CD4-positive, alpha-beta T cell treated with Interleukin-10 for 1 hour (primary cell): ENCODE measurements at places on chromosomes 4 and X.

DNA sequence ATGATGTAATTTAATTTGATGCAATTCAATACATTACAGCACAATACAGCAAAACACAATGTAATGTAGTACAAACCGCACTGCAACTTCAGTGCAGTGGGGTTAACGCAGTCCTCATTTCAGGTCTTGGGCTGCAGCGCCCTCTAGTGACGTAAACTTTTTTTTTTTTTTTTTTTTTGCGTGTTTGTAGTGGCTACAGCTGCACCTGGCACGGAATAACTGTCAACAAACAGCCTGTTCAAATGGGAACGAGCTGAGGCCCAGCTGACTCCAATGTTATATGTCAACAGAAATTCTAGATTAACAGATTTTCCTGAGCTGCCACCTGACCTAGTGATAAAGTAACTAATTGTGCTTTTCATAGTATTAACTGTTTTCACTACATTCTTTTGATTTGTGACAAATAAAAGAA lies 33.5 kb upstream of the RASSF6 start:
- peak; percentile 18 for DNase-seq

GRCh38 chr4:124869961-124870495 lies 157.5 kb upstream of the ANKRD50 start:
- no peak for DNase-seq

DNA sequence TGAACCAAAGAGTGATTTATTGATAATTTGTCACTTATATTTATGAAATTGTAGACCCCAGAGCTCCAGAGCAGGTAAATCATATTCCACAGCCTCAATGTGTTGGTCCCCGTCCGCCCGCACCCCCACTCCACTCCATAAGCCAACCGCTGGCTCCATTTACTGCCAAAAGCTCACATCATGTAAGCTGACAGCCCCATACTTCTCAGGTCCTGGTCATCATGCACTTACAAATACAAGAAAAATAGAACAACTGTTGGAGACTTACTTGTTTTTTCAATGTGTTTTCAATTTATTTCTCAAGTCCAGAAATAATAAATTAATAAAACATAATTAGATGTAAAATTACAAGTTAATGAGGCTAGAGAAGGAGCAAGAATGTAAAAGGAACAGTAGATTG lies 235.7 kb upstream of the HAND2 start:
- no peak for DNase-seq

- DNase-seq: no peak
These were observed 80.8 kb downstream of the APBB2 start for GRCh38 chr4:41133454-41134018.

- DNase-seq: no peak
These were observed 18.3 kb upstream of the PPID start for GRCh38 chr4:158741326-158742021.

DNA sequence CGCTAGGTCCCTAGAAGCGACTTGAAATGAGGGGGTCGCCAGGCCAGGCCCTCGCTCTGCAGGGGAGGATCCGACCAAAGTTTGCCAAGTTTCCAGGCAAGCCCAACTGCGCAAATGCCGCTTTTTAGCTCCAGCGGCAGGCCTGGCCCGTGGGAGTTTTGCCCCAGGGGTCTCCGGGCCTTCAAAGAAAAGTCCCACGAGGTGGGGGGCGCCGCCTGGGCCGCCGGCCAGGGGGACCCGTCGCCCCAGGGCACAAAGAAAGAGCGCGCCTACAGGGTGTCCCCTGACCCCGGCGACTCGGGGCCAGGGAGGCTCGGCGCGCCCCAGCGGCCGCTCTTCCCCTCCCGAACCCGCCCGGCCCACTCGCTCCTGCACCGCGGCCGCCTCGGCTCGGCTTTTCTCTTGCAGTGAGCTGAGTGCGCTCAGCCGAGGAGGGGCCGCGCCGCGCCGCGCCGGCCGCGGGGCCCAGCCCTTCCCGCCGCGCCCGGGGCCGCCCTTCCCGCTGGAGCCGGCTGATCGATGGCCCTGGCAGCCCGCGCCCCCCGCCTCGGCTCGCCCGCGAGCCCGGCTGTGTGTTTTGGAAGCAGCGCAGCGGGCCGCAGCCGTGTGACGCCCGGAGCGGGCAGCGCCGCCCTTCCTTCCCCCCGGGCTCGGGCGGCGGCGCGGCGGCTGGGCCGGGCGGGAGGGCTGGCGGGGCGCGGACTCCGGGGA lies 754 bp upstream of the KLF3 start:
- no peak for DNase-seq

- DNase-seq: peak; percentile 57
These were observed 122.6 kb downstream of the SHISA3 start for GRCh38 chr4:42519803-42520417.
